ENCODE measurements at places on chromosomes 5 and 9.

DNA sequence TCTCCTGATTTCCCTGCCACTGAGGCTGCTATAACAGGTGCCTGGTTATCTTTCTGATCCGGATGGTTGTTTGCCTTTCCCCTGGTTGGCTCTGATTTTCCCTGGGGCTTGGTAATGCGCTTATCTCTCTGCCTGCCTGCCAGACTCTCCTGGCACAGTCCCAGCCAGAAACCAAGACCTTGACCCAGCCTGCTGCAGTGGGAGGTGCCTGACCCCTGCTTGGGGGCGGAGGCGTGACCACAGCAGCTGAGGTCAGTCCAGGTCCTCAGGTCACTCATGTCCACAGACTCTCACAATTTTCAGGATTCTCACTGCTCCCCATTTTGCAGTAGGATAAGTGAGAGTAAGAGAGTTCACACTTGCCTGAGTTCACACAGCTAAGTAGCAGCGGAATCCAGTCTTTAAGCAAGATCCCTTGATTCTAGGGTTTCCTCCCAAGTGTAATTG, 24.4 kb upstream of the SYNPO start:
- DNase-seq = no peak

DNA sequence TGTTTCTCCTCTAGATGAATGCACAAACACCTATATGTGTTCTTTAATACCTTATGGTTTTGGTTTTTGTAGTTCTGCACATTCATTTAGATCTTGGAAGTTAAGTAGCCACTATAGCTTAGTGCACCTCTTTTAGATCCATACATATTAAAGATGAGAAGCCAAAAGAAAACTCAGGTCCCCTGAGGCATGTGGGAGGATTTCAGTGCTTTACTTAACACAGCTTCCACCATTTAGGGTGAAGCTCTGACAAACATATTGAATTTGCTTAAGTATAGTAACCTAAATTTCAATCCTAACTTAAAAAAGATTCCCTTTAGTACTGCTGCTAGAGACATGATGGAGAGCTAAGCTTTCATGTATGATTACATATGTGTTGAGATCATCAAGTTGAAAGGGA, 25.6 kb upstream of the RICTOR start:
- no peak for DNase-seq

DNA sequence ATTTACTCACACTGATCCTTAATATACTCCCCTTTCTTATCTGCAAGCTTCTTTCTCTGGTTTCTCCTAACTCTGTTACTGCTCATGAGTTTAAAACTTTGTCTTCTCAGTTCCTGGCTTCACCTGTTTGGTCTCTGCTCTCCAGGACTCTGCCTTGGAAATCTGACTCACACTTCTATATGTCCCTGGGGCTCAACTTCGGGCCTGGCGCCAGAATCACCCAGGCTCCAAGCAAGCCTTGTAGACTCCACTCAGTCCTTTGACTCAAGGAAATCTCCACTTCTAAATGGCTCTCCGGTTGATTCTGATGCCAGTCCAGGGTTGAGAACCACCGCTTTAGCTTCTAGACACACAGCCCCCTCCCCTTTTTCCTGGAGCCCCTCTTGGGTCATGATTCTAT, 57.8 kb downstream of the TMC1 start:
- DNase-seq = no peak

DNA sequence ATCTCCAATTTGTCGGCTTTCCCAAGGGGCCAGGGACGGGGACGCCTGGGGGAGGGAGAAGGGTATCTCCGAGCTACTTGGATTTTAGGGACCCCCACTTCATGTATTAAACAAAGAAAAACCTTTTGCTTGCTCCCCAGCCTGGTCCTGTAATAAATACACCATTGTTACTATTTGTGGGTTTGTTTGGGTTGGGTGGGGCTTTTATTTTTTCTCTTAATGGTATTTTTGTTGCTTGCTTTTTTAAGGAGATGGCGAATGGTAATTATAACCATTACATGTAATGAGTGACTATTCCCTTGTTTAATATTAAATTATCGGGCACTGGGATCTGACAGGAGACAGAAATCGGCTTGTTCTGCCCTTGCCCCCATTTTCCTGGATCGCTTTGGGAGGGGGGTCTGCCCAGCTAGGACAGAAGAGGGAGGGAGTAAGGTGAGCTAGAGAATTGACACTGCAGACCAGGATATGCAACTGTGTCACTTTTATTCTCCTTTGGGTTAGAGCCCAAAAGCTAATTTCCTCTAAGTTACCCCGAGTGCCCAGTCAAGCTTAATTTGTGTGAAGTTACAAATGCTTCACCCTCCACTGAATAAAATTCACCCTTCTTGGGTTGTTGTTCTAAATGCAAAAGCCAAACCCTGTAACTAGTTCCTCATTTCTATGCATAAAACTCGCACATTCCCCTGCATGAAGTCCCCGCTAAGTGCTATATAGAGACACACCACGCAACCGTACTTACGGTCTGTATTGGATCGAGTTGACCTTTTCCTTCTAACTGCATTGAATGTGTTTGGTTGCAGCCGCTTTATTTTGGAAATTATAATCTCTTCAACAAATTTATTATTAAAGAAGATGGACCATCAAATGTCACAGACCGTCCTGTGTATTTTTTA, 1.6 kb upstream of the ZNF608 start:
- DNase-seq = no peak

GRCh38 chr5:31106691-31107090, 86.8 kb upstream of the CDH6 start:
- DNase-seq = no peak

GRCh38 chr5:156589946-156590216, 260.2 kb upstream of the PPP1R2B start:
- DNase-seq = no peak

GRCh38 chr5:68290260-68290674, 74.7 kb downstream of the PIK3R1 start:
- DNase-seq = no peak

- no peak for DNase-seq
These were observed 96.5 kb downstream of the JAKMIP2 start for GRCh38 chr5:147685993-147686392.

DNA sequence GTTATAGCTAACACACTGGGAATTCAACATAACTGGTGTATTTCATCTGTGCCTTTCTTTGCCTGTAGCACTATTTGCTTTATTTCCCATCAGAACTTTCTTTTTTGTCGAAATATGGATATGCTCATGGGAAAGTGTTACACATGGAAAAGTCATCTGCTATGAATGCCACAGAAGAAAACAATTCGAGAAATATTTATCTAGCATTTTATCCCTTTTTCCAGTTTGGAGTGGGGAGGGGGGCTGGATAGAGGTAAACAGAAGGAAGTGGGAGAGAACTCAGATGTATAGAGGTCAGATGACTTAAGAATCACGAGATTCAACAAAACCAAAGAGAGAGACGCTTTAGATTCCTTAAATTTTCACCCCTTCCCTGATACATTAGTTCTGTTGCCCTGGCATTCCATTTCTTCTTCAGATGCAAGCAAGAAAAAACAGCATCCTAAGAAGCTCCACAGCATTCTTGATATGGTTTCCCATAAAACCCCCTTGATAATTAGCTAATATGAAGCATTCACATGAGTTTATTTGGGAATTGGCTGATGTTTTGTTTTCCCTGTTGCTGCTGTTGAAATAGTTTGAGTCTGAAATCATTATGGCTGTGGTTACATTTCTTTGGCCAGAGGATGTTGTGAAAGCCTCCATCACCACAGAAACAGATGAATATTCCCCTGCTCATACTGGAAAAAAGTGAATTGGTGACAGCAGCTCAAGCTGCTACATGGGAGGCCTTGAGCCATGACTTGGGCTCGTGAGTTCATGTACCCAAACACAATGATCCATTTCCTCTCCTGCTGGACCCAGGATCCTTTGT, 335.8 kb upstream of the DAB2 start:
- no peak for DNase-seq

DNA sequence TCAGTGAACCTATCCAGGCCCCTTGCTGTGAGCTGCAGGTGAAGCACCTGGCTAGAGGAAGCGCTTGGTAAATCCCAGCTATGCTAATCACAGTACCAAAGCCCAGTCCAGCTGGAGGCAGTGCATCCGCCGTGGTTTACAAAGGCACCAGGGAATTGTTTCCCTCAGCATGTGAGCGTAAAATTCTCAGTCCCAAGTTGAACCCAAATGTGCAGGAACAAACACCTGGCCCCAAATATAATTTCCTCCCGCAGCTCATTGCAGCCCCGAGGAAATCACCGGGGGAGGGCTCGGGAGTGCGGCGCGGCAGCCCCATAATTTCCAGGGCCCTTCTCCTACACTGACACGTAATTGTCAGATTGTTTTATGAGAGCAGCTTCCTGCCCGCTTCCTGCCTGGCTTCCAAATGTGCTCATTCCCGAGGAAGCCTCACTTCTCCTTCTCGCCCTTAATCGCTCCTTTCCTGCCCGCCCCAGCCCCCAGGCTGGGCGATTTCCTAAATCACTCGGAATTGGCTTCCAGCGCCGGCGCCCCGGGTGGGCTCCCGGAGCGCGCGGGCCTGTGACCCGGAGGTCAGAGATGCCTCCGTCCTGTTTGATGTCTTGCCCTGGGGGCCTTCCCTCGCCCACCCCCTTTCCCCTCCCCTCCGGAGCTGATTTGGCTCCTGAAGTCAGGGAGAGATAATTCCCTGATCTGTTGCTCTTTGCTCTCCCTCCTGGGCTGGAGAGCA, 134.4 kb downstream of the FGF1 start:
- no peak for DNase-seq

Data from stimulated activated CD8-positive, alpha-beta memory T cell treated with anti-CD3 and anti-CD28 coated beads, Interleukin-4, amount 100 ng/mL, for 4 hours (primary cell).